ENCODE measurements at places on chromosomes 7 and 10.
A peak's percentile ranks its signal among the peaks of the same experiment; 100 is the strongest.

DNA sequence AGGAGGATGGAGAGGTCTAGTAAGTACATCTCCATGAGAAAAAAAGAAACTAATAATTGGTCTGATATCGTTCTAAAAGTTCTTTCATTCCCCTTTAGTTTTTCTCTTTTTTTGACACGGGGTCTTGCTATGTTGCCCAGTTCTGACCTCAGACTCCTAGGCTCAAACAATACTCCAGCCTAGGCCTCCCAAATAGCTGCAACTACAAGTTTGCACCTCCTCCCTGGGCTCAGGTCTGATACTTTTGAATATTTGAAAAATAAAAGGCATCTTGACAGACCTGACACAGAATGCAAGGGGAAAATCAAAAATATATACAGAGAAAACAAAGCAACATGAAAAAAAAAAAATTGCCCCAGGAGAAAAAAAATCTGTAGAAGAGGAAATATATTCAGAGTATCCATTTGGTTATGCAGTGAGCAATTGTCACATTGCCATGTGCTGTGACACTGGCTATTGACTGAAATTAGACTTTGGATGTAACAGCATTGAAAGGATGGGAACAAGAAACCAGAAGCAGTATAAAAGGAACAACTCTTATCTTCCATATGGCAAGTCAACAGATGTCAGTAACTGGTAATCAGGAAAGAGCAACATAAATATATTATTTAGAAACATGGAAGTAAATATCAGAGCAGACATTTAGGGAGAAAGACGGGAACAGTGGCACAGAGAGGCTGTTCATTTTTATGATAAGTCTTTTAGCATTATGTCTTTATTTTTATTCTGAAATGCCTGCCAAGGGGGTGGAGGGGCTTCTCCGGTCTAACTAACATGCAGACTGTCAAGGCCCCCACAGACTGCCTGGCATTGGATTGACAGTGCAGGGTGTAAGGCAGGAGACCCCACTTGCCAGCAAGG lies 408.4 kb downstream of the PARD3 start:
- DNase-seq: no peak

DNA sequence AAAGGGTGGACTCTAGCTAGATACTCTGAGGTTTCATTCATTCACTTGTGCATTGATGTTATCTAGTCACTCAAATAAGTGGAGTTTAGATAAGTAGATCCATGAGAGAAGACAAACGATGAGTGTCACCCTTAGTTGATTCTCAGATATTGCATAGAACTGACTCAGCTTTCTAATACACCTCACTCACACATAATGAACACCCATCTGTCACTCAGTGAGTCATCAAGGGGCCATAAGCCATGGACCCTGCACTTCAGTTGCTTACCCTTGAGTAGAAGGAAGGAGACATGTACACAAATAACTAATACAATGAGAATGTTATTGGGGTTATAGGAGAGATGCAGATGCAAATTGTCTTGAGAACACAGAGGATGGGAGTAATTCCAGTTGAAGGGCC lies 163.8 kb downstream of the SORCS3 start:
- DNase-seq: no peak

DNA sequence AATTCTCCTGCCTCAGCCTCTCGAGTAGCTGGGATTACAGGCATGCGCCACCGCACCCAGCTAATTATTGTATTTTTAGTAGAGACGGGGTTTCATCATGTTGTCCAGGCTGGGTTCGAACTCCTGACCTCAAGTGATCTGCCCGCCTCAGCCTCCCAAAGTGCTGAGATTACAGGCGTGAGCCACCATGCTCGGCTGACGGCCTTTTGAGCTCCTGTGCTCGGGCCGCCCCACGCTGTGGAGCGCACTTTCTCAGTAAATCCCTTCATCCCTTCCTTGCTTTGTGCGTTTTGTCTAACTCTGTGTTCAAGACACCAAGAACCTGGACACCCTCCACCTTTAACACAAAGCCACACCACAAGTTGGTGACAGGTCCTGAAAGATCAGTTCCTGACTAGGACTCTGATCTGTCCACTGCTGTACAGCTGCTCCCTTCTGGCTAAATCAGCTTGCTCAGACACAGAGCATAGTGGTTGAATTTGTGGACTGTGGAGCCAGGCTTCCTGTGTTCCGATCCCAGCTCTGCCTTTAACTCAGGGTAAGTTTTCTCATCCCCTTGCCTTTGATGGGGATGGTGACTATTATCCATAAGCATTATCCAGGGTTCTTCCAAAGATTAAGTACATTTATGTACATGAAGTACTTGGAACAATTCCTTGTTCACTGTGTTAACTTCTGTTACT lies 20.1 kb downstream of the CHST3 start:
- no peak for DNase-seq

DNA sequence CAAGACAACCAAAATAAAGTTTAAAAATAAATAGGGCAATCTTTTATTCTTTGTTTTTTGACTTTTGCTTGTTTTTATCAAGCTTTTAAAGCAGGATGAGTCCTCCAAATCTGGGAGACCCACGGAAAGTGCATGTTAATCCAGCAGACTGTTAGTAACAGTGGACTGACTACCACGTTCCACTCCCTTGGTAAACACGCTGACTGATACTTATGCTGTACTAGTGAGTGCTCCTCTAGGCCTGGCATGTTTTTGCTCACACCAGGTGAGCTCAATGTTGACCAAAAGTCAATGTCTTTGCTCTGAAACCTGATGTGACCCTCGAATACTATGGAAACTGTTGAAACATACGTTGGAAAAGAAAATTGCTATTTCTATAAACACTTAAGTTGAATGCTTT lies 88.4 kb downstream of the KIAA1549 start:
- DNase-seq: no peak

DNA sequence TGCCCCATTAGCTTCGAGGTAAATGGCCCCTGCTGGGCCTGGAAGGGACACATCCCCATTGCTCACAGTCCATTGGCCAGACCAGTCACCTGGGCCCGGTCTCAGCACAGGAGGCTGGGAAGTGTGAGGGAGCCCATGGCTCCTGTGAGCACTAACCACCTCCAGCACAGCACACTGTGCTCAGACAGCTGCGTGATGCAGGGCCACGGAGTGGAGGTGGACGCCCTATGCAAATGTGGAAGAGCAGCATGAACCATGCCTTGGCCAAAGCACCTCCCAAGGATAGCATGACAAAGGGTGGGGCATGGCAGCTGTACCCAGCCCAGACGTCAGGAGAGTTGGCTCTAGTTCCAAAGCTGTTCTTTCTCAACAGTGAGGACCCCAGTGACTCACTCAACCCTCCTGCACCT lies 120.1 kb upstream of the ZMIZ1 start:
- DNase-seq: no peak

GRCh38 chr7:8516976-8517375 lies 83.6 kb downstream of the NXPH1 start:
- no peak for DNase-seq

DNA sequence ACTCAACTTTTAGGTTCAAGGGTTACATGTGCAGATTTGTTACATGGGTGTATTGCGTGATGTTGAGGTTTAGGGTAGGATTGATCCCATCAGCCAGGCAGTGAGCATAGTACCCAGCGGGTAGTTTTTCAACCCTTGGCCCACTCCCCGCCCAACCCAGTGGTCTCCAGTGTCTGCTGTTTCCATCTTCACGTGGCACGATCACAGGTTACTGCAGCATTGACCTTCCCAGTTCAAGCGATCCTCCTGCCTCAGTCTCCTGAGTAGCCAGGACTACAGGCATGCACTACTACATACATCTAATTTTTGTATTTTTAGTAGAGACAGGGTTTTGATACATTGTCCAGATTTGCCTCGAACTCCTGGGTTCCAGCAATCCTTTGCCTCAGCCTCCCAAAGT lies 905.7 kb upstream of the ZNF722 start:
- DNase-seq: no peak

DNA sequence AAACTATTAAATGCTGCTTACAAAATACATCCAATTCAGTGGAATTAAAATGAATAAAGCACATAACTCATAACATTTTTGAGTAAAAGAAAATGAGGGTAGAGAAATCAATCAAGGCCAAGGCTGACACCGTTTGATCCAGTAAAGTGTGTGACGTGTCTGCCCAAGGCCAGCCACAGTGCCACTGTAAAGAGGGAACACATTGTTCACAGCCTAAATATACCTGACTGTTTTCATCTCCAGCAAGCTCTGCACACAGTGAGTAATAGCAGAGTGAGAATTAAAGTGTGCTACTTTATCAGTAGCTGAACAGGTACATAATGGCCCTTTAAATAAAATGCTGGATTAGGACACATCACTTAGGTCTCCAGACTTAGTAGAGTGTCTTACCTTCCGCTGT lies 130.8 kb upstream of the DPP6 start:
- DNase-seq: no peak

DNA sequence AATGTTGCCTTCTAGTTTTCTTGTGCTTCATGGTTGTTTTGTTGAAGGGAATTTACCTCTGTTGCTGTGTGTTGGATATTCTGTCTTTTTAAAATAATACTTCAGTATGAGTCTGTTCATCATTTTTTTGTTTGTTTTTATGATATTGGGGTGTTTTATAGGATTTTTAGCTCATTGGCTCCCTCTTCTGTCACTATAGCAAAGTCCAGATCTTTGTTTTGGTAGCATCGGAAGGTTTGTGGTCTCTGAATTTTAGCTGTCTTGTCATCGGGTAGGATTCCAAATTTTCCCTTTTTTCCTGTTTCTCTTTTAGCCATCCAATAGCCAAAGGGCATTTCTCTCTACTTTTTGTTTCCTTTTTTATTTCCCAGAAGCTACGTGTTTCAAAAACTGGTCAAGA lies 91.4 kb downstream of the EXOC4 start:
- no peak for DNase-seq

GRCh38 chr7:100825751-100826513 lies 1.4 kb downstream of the EPHB4 start:
- DNase-seq: no peak

GRCh38 chr10:121658611-121659010 lies 60.4 kb upstream of the FGFR2 start:
- no peak for DNase-seq

- DNase-seq: peak; percentile 52
Observed at GRCh38 chr7:22082886-22083703, 137.4 kb upstream of the CDCA7L start.

- DNase-seq: no peak
Observed at GRCh38 chr7:111384065-111384891, 178.0 kb downstream of the IMMP2L start.

GRCh38 chr7:100583132-100584053 lies 2.5 kb downstream of the LRCH4 start:
- peak; percentile 41 for DNase-seq

GRCh38 chr7:98797150-98797549 lies 72.7 kb downstream of the TMEM130 start:
- no peak for DNase-seq

DNA sequence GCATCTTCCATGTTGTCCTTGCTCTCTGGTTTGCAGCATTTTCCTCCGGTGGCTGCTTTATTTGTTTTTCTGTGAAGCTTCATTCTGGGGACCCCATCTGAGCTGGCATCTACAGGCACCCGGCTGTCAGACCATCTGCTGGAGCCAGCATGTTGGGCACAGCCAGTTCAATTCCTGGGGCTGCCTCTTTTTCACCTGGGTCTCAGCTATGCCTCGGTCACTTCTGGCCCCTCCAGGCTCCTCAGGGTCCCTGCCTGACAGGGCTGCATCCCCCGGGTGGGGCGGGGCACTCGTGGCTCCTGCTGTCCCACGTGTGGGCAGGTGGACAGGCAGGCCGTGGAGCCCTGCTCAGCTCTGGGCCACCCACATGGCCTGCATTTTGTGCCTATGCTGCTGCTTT lies 8.1 kb downstream of the SCART1 start:
- no peak for DNase-seq

DNA sequence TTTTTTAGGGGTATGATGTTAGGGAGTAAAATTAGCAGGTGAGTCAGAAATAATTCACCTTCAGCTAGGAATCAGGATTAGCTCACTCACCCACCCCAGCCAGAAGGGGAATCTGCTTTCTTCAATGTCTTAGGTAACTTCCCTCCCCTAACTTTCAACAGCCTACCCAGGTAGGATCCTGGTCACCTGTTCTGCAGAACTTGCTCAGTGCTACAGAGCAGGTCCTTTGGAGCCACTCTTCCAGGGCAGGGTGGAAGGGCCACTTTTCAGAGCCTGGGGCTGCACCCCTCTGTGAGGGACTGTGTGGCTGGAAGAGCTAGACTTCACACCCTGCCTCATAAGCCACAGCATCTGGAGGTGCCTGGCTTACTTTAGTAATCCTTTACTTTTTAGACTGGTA lies 58.1 kb downstream of the SHH start:
- no peak for DNase-seq

GRCh38 chr10:52256832-52257691 lies 57.0 kb upstream of the DKK1 start:
- DNase-seq: peak; percentile 76

Measured in gastrocnemius medialis (tissue), 4 donors.